ENCODE measurements at places on chromosomes 2 and 18.

GRCh38 chr2:142693171-142693950 lies 184.1 kb upstream of the KYNU start:
- DNase-seq: no peak

- no peak for DNase-seq
These were observed 848.5 kb downstream of the DCDC2C start for GRCh38 chr2:4551691-4552474.

DNA sequence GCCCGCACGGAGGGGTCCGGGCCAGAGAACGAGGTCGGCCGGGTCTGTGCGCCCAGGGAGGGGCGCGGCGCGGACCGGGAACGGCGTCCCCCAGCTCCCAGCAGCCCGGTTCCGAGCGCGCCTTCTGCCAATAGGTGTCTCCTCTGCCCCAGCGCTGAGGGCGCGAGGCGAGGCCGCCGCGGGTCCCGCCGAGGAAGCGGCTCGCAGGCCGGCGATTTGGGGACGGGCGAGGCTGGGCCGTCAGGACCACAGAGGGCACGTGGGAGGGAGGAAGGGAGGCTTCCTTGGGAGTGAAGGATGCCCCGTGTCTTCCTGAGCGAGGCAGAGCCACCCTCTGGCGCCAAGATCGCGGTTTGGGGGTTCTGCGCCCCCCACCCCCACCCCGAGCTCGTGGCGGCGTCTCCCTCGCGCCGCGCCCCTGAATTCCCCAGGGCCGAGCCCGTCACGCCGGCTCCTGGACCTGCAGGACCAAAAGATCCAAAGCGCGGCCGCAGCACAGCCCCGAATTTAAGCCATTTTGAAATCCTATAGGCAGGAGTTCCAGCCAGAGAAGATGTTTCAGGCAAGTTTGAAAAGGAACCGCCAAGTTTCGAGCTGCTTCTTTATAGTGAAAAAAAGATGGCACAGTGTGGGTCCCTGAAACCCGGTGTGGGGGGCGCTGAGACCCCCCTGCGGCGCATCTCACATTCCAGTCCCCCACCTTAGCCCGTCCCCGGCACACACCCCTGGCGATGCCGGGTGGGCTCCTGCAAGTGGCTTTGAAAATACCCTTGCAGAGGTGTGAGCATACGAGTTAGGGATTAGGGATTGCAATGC lies 909 bp downstream of the NFATC1 start:
- no peak for DNase-seq

DNA sequence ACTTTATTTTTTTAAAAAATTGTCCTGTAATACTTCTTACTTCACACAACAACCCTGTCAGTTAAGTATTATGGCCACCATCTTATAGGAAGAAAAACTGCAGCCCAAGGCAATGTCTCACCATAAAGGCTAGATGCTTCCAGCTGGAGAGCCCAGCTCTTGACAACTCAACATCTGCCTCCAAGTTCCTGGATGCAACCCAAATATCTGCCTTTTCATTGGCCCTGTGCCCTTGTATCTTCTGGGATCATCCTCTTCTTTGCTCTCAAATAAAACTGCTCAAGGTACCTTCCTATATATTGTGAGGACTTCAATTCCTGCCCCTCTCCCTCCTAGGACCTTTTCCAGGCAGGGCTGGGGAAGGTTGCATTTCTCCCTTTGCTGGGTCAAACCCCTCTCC lies 69.5 kb downstream of the BIN1 start:
- DNase-seq: no peak

DNA sequence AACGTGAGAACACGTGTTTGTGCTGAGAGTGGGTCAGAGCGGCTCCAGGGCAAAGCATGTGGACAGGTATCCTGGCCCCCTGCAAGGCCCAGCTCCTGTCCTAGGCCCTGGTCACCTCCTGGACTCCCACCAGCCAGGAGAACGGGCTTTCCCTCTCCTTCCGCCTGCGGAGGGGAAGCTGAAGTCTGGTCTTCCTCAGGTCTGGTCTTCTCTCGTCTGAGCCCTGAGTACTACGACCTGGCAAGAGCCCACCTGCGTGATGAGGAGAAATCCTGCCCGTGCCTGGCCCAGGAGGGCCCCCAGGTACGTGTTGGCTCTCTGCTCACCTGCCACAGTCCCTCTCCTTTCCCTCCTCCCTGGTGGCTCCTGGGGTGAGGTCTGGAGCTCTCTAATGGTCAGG lies 963 bp downstream of the GNLY start:
- DNase-seq: no peak

DNA sequence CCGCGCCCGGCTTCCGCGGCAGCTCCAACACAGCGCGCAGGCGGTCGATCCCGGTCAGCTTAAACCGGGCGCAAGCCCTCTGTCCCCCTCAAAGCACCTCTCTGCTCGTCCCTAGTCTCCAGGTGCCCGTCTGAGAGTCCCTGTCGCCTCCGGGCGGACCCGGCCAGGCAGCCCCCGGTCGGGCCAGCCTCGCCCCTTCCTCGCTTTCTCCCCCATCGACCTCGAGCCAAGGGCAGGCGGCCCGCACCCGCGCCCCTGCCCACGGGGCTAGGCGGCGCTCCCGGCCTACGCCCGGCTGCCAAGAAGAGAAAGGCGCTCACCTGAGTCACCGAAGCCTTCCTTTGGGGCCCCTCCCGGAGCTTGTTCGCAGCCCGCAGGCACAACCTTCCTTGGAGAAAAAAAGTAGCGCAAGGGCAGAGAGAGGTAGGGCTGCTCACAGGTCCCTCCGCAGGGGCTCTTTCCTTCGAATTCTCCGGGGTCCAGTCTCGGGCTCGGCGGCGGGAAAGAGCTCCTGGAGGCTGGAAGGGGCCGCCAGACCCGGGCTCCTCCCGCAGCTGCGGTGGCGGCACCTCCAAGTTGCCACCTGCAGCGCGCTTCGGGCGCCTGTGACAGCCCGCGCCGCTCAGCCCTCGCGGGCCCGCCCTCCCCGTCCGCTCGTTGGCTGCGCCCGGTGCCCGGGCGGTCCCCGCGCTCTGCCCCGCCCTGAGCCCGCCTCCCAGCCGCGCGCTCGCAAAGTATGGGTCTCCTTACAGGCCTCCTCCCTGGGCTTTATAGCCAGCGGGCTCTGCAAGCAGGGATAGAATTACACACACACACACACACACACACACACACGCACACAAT lies 86.5 kb upstream of the EPB41L3 start:
- DNase-seq: no peak

DNA sequence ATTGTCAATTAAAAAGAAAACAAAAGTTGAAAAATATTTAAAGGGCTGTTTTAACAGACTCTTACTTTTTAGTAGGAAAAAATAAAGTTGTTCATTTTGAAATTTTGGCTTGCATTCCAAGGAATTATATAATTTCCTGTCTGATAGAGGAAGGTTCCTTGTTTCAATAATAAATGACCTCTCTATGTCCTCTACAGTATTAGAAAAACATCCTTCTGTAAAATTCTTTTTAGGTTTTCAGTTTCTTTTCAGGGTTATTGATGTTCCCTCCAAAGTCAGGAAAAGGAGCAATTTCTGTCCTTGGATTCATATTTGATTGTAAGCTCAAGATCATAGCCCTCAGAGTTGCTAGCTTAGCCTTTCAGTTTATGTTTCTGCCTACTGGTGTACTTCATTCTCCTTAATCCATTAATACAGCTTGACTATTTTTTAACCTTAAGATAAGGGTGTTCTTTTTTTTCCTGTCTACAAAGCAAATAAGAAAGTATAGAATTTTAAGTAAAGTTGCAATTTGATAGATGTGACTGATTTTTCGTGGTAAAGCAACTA lies 125.2 kb upstream of the COL3A1 start:
- no peak for DNase-seq

DNA sequence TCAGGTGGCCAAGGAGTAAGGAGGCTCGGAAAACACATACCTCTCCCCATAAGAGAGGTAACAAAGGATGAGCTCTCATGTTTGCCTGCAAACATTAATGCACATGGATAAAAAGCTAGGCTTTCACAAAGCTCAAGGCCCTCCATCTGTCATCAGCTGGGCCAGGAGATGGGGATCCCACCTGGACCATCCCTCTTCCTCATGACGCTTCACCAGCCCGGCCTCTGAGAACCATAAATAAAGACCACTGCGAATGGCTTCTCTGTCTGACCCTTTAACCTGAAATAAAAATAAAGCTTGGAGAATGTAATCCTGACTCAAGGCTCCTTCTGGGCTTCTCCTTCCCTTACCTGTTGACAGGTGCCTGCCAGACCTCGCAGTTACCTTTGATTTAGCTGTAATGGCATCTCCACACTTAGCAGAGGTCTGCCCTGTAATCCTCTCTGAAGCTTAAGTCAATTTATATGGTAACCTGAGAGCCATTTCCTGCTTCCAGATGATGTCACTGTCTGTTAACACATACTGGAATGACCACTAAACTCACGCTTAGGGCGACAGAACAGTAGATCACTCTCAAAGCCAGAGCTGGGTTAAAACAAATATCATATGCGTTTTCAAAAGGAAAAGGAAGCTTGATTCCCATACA lies 29.3 kb upstream of the FOXI3 start:
- DNase-seq: no peak

All from HCT116 (cell line).